Activated effector memory CD4-positive, alpha-beta T cell treated with Interleukin-2 at 50 U/mL for 16 hours (primary cell): ENCODE measurements at places on chromosomes 12 and 14.

GRCh38 chr14:70472253-70473159, 20.5 kb downstream of the ADAM21 start:
- no peak for DNase-seq

DNA sequence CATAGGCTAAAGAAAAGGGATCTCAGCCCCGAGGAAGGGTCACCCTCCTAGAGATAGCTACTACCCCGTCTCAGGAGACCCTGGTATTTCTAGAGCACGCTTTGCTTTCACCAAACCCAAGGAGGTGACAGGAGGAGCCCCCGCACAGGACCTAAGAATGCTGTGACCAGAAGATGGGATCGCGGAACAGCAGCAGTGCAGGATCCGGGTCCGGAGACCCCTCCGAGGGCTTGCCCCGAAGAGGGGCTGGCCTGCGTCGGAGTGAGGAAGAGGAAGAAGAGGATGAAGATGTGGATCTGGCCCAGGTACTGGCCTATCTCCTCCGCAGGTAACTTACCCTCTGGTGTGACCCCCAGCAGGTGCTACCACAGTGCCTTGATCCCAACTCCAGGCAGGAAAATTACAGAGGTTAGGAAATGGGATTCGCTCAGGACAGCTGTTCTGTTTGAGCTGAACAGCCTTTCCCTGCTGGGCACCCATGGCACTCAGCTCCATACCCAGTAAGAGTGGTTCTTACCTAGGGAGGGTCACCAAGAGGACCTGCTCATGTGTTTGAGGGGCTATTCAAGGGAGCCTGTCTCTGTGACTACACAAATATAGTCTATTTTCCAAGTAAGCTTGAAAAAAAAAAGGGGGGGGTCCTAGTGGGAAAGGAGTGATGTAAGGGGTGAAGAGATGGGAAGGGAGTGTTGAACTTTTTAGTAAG, 826 bp upstream of the NRL start:
- no peak for DNase-seq

GRCh38 chr12:102847131-102847530, 69.9 kb downstream of the PAH start:
- no peak for DNase-seq

DNA sequence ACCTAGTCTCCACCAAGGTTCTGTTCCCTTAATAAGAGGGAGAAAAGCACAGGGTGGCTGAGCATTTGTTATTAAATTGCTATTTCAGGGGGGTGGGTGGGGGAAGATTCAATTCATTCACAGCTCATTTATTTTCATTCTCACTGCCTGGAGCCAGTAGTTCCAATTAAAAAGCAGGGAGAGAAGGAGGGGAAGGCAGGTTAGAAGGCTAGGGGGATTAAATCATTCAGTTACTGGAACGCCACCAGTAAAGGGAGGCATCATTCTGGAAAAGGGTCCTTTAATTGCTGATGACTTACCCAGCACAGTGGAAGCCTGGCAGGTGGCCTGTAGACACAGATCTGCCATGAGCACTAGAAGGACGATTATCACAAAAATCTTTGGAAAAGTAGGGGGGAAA, 47.4 kb downstream of the NIN start:
- no peak for DNase-seq

DNA sequence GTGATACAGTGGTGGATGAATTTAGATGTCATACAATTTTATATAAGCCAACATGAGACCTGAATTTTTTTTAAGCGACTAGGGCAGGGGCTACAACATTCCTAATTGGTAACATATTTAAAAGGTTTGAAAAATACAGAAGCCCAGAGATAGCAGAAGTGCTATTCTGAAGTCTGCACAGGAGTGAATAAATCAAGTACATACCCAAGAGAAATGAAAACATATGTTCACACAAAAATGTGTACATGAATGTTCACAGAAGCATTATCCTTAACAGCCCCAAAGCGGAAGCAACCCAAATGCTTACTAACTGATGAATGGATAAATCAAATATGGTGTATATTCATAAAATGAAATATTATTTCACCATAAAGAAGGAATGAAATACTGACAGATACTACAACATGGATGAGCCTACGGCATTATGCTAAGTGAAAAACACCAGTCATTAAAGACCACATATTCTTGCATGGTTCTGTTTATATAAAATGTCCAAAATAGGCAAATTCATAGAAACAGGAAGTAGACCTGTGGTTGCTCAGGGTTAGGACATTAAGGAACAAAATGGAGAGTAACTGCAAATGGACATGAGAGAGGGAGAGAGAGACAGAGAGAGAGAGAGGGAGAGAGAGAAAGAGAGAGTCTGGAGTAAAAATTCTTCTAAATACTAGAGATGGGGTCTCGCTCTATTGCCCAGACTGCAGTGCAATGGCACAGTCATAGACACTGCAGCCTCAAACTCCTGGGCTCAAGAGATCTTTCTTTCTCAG, 28.0 kb upstream of the GXYLT1 start:
- no peak for DNase-seq

- DNase-seq, result no peak
Measured at GRCh38 chr12:33052141-33053051, 155.8 kb upstream of the PKP2 start.

DNA sequence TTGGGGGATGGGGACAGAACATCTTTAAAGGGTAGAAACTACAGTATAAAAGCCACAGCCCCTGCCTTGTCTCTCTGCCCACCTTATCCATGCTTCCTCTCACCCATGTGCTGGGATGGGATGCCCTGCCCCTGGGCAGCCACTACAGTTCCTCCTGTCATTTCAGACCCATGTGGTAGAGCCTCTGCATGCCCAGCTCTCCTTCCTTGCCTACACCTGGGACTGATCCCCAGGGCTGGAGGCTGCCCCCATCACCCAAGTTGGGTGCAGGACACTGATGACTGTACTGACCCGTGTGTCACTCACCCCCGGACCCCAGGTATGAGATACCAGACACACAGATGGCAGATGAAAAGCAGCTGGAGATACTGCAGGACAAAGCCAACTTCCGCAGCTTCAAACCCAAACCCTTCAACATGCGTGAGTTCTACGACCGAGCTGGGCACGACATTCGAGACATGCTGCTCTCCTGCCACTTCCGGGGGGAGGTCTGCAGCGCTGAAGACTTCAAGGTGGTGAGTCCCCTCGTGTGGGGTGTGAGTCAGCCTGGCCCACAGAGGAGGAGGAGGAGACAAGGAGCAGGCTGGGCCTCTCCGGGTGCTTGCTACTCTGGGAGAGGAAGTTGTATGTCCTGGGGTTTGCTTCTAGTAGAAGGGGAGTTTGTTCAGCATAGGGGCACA, 2.2 kb downstream of the ASIC1 start:
- DNase-seq, result no peak

DNA sequence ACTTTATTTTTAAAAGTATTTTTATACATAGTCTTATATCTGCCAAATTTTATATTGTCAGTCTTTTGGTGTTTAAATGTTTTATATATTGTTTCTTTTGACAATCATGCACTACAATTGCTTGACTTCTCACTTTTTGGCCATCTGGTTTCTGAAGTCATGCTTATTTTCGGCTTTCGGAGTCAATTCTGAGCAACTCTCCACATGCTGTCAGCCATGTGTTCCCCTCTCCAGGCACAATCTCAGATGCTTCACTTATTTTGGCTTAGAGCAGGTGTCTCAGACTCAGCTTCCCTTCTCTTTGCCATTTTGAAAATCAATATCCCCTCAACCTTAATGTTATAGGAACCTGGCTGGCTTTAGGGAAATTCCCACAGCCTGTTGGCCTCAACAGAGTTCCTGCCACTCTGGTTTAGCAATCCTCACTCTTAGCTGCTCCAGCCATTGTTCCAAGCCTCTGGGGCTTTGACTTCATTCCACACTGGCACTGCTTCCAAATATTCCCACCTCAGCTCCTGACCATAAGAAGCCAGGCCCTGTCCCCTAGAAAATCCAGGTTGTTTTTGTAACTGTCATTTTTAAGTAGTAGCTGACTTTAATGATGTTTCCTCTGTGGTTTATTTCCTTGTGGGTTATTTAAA, 125.5 kb upstream of the FAR2 start:
- DNase-seq, result no peak

DNA sequence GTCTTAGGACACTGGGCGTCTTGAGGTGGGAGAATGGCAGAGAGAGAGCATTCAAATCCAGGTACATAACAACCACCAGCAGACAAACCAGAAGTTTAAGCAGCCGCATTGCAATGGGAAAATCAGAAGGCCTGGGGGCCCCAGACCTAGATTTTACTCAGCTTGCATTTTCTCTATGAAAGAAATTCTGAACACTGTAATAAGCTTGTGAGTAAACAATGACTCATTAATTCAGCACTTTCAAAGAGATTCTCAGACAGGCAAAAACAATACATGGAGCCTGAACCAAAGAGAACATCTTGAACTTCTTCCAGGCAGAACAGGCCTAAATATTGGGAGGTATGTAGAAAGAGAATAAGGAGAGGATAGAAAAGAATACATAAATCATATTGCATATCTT, 69.8 kb upstream of the IFNG-AS1 start:
- no peak for DNase-seq

- no peak for DNase-seq
Measured at GRCh38 chr12:2114071-2114470, 61.3 kb downstream of the CACNA1C start.

DNA sequence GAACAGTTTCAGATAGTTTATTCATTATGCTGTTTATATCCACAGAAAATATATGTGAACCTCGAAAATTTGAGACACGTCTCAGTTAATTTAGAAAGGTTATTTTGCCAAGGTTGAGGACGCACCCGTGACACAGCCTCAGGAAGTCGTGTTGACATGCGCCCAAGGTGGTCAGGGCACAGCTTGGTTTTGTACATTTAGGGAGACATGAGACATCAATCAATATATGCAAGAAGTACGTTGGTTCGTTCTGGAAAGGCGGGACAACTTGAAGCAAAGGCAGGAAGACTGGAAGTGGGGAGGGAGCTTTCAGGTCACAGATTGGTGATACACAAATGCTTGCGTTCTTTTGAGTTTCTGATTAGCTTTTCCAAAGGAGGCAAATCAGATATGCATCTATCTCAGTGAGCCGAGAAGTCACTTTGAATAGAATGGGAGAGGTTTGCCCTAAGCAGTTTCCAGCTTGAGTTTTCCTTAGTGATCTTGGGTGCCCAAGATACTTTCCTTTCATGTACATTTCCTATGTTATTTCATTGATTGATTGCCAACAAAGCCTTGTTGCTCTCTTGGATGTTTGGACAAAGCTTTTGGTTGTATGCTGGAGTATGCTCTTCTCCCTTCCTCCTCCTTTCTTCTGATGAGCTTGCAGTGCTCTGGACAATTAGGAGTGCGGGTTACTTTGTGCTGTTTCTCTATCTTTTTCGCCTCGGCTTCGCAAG, 3.2 kb downstream of the SNAPC1 start:
- no peak for DNase-seq

- DNase-seq, result no peak
Measured at GRCh38 chr12:104355630-104356029, 52.1 kb downstream of the EID3 start.

DNA sequence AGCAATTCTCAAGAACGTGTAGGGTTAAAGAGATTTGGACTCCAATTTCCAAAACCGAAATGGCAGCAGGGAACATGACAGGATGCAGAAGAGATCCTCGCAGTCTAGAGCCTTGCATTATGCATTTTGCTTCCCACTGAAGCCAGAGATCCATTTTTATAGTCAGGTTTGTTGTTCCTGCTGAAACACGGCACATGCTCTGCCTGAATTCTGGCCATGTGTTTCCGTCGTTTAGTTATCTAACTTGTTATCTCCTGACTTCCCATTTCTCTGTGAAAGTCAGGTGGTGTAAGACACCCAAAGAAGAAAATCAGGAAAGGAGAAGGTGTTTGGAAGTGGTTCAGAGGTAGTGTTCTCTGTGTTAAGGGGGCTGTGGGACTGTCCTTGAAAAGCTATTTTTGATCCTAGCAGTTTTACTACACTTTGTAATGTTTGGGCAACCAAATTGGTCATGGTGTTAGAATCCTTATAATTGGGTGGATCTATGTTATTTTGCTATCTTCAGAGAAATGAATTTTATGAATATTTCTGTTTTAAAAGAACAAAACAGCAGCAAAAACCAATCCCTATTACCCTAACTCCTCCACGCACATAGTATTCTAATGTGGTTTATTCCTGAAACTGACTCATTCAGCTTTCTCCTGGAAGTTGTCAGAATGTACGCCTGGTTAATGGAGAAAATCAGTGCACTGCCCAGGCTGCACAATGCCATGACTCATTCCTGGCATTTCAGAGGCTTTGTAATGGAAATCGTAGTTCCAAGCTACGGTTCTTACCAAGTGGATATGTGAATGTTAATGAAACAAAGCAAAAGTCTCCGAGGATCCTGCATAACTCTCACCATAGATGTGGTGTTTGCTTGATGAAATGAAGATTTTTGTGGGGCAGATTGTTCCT, 110.1 kb downstream of the SAMD4A start:
- DNase-seq, result no peak

GRCh38 chr14:76916040-76916715, 90.0 kb downstream of the LRRC74A start:
- DNase-seq, result no peak

- DNase-seq, result no peak
Measured at GRCh38 chr12:42933461-42934081, 344.0 kb upstream of the PRICKLE1 start.

GRCh38 chr12:58966939-58967338, 46.6 kb upstream of the LRIG3 start:
- no peak for DNase-seq

DNA sequence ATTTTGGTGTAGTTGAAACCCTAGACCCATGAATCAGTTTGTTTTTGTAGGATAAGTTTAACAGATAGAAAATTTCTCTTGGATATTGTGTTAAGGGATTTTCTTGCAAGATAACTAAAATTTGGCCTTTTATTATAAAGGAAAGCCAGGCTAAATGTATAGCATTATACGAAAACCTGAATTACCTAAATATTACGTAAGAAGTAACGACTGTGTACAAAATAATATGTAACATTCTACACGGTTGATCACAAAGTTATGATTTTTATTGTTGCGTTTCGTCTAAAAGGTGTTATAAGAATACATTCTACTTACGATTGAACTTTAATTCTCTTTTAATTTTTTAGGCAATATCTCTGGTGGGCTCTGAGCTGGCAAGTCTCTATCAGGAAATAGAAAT, 63.9 kb downstream of the KNTC1 start:
- no peak for DNase-seq

DNA sequence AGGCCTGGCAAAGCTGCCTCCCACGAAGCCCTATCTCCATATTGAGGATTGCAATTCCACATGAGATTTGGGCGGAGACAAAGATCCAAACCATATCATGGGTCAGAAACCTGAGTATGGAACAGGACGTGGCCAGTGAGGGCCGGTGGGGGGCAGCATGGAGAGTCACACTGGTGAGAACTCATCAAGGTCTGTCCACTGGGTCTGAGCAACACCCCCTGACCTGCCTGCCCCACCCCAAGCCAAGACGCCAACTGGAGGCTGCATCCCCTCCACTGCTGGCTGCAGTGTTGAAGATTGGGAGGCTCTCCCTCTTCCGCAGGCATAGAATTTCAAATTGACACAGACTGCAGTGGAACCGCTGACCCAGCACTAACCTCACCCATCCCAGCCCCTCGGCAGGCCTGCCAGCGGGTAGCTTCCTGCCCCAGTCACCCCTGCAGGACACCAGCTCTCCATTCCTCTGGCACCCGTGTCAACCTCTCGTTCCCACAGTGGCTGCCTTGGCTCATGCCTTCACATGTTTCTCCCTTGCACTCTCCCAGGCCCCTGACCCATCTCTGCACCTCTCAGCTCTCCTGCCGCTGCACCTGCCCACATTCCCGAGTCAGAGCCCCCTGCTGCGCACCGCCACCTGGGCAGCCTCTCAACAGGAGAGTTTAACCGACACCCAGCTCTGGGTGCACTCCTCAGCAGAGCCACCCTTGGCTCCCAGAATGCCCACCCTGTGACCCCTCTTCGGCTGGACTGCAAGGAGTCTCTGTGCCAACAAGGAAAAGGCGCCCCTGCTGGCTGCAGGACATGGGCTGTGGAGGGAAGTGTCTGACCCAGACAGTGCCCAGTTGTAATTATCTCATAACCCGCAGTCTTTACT, 45.2 kb upstream of the PPP2R5C start:
- no peak for DNase-seq
